ENCODE measurements at places on chromosomes 1 and 21. TPM values are rescaled to one million over a fixed set of nuclear protein-coding genes. Genes with fewer than 3 reads are reported as not detected.

- DNase-seq, result no peak
Measured at GRCh38 chr1:209414803-209415329, 168.6 kb upstream of the CAMK1G start.

DNA sequence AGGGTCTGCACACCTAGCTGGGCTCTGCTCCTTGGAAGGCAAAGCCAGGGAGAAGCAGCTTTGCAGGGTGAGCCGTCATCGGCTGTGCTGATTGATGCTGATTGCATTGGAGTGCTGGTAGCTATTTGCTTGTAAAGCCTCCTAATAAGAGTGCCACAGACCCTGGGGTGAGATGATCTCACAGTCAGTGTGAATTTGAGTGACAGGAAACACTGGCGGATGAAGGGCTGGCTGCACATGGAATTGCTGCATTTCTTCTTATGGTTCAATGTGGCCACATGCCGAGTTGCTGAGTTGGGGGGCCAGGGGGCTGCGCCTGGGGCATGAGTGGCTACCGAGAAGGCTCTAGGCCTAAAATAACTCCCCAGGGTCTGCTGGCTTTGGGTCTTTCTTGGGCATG lies 138.2 kb upstream of the CACNA1E start:
- no peak for DNase-seq

DNA sequence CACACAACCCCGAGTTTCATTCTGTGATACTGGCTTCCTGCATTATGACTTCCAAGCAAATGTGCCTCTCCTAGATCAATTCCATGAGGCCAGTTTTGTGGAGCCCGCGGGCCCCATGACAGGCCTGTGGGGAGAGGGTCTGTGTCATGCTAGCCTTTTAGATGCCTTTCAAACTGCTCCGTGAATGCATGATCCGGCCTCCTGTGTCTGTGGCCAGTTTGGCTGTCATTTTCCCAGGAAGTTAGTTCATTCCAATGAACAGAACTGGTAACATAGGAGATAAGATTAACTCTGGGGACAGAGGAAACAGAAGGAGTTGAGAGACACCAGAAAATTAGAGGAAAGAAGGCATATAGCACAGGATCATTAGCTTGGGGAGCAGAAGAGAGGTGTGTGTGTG lies 3.2 kb downstream of the FNDC7 start:
- DNase-seq, result no peak

KRTAP19-5 gene
- total RNA-seq, result not detected

SERPINC1 gene
- not detected for total RNA-seq
